ENCODE measurements at places on chromosomes 1 and 21.

DNA sequence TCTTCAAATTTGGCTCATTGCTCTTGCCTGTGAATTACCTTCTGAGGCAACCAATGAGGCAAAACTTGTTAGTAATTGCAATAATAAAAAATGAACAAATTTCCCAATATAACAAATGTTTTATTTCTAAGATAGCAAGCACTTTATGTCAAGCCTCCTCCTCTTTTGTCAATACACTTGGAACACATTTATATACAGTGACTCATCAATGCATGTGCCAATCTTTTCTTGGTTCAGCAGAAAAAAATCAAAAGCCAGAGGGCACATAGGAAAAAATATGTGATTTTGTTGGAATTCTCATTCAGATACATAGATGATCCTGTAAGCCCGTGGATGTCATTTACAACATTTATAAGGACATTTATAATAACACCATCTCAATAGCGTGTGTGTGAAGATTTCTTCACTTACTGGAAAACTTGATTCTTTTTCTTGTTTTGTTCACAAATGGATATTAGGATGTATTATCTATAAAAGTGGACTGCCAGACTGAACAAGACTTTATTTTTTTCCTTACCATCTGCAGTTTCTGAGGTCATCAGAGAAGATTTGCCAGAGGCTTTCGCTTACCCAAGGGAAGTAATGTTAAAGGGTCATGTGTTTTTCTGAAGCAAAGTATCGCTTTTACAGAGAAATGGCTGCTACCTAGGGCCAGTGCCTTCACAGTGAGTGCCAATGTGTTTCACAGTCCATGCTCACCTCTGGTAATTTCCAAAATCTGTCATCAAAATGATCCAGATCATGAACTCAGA, 645.7 kb upstream of the PTBP2 start:
- no peak for DNase-seq

- DNase-seq, result no peak
These were observed 603.6 kb downstream of the NPHP4 start for GRCh38 chr1:5388622-5389021.

DNA sequence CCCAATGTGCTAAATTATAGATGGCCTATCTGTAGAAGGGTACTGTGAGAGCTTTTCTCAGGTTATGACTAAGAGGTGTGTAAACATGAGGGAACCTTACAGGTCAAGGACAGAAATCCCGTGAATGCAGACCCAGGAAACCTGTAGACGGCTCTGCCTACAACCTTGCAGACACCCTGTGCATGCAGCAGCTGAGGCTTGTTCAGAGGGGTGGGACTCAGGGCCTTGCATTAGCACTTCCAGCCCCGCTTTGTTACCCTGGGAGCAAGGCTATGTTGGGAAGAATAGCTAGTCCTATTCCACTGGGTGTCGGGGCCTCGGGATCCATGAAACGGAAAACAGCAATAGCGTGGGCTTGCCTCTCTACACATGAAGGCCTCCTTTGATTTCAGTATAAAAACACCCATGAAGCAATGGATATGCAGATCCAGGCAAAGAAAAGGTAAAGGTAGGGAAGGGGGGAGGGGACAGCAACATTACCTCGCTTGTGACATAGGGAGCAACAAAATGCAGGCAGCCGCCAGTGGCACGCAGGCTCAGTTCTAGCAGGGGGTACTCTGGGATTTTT, 9.5 kb upstream of the NDUFS5 start:
- DNase-seq, result no peak

GRCh38 chr21:29443411-29444010, 144.8 kb downstream of the BACH1 start:
- DNase-seq, result no peak

DNA sequence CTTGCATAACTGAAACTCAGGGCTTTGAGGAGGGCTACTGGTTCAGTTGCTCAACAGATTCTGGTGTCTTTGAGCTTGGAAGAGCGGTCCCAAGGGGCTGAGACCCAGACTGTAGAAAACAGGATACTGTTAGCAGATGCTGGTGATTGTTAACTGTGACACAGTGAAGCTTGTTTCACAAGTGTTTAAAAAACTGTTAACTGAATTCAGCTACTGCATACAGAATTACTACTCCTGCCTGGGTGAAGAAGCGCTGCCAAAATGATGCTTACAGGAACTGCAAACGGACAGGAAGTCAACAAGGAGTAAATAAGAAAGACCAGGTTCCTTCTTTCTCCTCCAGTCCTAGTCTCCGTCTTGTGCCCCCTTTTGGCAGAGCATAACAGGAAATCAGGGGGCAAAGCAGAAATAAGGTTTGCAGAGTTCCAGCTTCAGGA, 195.3 kb upstream of the USP25 start:
- no peak for DNase-seq

DNA sequence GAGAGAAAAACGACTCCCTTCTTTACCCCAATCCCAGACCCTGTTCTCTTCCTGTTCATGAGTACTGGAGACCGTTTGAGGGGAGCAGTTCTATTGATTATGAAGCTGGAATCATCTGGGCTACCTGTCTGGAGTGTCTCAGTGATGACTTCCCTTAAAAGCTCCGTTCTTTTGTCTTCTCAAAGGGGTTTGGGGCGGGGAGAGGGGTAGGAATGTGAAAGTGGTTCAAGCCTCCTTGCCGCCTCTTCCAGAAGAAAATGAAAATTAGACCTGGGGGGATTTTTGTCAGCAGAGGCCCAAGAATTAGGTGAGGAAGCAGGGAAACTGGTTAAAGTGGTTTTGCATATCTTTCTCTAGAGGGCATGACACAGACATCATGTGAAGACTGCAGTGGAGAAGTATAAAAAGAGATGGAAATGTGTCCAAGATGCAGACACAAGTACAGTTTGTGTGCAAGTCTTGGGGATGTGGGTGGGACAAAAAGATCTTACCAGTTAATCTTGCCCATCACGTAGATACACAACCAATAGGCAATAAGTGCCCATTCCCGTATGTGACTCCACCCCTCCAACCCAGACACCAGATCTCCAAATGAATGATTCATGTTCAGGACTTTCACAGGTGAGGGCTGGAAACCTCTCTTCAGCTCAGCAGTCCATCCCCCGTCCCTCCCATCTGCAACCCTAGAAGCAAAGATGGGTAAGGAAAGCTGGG, 470 bp upstream of the MTMR11 start:
- DNase-seq, result no peak

- DNase-seq, result no peak
These were observed 180.0 kb upstream of the HMGB4 start for GRCh38 chr1:33683913-33684312.

DNA sequence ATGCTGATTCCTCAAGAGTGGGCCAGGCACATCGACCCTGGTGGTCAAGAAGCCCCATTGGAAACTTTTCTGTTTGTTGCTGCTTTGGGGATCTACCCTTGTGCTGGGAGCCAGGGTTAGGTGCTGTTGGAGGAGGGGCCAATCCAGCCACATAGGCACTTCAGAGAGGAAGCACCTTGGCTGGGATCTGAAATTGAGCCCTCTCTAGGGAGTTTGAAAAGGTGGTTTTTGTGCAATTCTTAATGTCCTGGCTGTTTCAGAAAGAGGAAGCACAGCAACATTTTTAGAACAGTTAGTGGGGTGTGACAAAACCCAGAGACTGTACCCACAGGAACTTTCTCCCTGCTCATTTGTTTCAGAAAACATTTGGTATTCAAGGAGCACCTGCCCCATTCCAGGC, 17.2 kb upstream of the BEND5 start:
- DNase-seq, result no peak

DNA sequence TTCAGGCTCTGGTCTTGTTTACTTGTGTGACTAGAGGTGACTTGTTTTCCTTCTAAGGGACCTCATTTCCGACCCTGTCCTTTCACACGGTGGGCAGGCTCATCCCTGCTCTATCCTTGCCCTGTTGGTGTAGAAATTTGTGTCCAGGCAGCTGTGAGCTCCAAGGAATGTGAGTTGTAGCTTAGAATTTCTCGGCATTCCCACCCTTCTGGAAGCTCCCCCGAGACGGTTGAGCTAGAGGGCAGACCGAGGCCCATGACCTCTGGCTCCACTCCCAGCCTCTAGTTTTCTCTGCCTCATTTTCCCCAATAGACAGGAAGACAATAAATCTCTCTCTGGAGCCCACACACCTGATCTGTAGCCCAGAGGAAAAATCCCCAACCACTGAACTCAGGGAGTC, 100.9 kb downstream of the NAV1 start:
- DNase-seq, result no peak

- no peak for DNase-seq
These were observed 26.6 kb downstream of the DIPK1A start for GRCh38 chr1:92934395-92935378.

DNA sequence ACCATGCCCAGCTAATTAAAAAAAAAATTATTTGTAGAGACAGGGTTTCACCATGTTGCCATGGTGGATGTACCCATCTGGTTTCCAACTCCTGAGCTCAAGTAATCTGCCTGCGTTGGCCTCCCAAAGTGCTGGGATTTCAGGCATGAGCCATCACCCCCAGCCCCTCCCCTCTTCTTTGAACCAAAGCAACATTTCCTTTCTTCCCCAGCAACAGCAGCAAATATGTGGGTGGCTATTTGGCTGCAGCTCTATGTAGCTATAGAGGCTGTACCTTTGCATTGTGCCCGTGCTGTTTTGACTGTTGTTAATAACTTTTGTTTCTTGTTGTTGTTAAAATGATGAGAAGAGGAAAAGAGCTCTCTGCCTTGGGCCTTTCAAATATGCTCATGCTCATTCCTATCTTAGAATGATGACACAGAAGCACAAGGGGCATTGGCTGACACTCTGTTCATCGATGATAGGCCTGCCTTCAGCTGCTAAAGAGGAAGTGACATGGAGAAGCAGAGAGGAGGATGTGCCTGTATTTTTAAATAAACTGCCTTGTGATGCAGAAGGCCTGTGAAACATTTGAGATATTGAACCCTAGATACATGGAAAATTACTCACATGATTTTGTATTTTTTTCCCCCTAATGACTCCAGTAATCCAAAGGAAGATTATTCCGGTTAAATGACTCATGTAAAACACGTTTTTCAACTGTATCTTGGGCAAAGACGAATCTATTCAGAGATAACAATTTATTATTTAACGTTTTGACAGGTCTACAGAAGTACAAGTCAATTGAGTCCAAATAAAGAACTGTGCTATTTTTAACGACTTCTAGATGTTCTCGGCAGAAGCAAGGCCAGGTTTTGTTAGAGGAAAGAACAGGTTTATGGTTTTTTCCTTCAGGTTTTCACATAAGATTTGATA, 20.5 kb upstream of the XPR1 start:
- peak; percentile 34 for DNase-seq

GRCh38 chr1:41870076-41870562, 48.6 kb downstream of the HIVEP3 start:
- peak; percentile 63 for DNase-seq

DNA sequence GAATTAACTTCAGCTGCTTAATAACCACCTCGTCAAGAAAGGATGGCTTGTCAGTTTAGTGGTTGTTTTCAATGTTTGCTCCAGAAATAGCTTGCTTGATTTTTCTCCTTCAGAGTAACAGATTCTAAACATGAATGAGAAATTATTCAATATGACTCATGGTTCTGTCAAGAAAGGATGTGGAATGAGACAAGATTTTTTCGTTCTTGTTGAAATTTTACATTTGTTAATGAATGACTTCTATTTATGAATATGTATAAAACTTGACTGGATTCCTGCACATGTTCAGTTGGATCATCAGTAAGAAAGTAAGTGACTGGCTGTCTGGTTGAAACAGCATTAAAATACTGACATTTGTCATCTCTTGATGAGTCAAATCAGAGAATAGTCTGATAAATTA, 38.3 kb downstream of the IFI44 start:
- peak; percentile 17 for DNase-seq

DNA sequence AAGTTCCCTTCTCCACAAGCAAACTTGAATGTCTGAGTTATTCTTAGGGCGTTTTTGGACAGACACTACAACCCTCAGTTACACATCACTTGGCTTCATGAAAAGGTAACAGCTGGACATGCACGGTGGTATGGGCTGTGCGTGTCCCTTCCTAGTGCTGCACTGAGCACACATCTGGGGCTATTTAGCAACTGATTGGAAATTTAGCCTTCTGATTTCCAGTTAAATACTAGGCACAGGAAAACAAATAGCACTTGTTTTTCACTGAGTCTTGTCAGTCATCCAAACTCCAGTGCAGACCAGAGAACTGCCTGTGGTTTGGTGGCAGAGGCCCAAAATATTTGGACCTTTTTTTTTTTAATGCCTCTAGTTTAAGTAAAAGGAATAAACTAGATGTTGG, 134.7 kb downstream of the TGFBR3 start:
- no peak for DNase-seq

DNA sequence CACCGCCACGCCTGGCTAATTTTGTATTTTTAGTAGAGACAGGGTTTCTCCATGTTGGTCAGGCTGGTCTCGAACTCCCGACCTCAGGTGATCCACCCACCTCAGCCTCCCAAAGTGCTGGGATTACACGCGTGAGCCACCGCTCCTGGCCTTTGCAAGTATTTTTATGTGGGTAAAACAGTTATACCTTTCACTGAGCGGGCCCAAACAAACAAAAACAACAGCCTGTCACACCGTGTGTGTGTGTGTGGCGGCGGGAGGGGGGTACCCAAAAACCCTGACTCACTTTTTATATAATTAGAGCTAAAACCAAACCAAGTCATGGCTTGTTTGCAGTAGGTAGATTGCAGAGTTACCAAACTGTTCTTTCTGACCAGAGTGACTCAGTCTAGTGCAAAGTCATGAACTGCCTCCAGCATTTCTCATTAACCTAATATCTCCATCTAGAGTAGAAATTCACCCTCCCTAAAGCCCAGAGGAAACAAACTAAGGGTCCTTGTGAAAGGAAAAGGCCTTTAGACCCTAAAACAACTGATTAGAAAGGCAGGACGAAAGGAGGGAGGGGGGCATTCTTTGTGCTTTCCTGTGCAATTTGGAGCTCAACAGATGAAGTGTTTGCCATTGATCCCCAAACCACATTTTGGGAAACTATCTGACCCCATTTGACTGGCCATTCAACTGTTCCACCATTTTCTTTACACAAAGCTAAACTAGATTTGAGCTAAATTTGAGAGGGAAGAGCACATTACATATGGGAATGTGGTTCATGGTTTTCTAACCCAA, 181.0 kb downstream of the DHRS3 start:
- no peak for DNase-seq

GRCh38 chr1:56289260-56289659, 290.1 kb downstream of the PLPP3 start:
- DNase-seq, result no peak

GRCh38 chr1:43285269-43285990, at the start of gene C1orf210:
Gene C1orf210 (minus strand): TSS chr1:43285581. CDS start chr1:43283270, 2,311 bp downstream.
- no peak for DNase-seq
